ENCODE measurements at places on chromosomes 4 and X. TPM values are rescaled to one million over a fixed set of nuclear protein-coding genes. Genes with fewer than 3 reads are reported as not detected.

The ASB12 gene
- total RNA-seq: not detected

The TGIF2LX gene
- not detected for total RNA-seq

DNA sequence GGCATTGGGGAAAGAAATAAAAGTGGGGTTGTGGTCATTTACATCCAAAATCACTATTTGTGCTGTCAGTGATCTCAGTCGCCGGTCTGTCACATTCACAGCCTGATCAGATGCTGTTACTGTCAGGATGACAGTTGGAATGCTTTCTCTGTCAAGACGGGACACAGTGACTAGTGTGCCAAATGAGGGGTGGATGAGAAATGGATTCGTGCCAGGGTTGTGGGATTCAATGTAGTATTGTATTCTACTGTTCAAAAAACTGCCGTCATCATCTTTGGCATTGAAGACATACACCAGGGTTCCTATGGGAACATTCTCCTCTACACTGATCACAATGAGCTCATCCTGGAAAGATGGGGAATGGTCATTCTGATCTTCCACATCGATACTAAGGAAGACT lies 171.1 kb downstream of the DCHS2 start:
- no peak for DNase-seq

DNA sequence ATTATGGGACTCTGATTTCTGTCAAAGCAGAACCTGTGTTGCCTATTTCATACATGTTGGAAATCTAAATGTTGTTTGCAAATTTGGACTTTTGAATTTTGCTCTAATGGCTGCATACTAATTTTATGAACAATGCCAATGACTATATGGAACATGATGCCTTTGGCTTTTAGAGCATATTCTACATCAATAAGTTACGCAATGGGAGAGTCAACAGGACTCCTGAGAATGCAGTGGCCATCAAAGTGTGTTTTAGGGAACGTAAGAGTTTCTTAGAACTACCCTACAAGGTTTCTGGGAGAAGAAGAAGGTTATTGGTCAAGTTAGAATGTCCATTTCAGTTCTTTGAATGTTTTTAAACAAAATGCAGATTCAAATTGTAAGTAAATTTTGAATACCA lies 76.1 kb downstream of the SLIT2 start:
- no peak for DNase-seq

The SRPK3 gene
- not detected for total RNA-seq

All from activated naive CD8-positive, alpha-beta T cell treated with anti-CD3 and anti-CD28 coated beads, Interleukin-2, amount 10 ng/mL, durations not matched to agents 7 days and 5 days (primary cell).